Calu3 (cell line): ENCODE measurements at places on chromosomes 12 and 14.

DNA sequence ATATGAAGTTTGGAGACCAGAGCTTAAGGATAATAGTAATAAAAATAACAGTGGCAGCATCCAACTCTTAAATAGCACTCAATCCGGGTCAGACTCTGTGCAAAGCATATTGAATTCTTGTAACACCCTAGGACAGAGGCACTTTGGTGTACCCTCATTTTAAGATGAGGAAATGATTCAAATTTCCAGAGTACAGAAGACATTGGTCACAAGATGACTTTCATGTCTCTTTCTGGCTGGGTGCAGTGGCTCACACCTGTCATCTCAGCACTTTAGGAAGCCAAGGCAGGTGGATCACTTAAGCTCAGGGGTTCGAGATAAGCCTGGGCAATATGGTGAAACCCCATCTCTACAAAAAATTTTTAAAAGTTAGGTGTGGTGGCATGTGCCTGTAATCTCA lies 235.8 kb downstream of the SLC15A4 start:
- H3K27me3 ChIP-seq = no peaks in the 10 kb centered on the region
- no peak overlapping the region for H3K4me3 ChIP-seq
- no peak overlapping the region for H3K27ac ChIP-seq
- no peak for DNase-seq

DNA sequence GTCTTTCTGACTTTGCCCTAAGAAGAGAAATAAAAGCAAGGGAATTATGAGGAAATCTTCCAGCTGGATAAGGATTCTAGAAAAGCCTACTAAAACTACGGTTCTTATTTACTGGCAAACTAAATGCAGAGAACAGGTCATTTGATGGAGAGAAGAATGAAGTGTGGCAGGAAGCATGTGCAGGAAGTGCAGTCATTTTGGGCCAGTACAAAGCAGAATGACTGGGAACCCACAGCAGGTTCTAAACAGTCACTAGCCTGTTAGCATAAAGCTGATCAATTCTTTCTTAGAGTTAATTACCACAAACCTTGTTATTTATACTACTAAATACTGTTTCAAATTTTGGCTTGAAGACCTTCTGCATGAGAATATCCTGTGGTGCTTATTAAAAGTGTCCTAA lies 36.7 kb downstream of the CFAP54 start:
- H3K27me3 ChIP-seq = no peaks in the 10 kb centered on the region
- H3K4me1 ChIP-seq = no peaks in the 10 kb centered on the region
- no peaks in the 10 kb centered on the region for H3K36me3 ChIP-seq
- no peak overlapping the region for H3K4me3 ChIP-seq
- DNase-seq = no peak
- H3K27ac ChIP-seq = no peak overlapping the region

- no peaks in the 10 kb centered on the region for H3K27me3 ChIP-seq
- no peak overlapping the region for H3K4me3 ChIP-seq
- H3K36me3 ChIP-seq = peaks cover 9% of the 10 kb centered on the region
- H3K4me1 ChIP-seq = no peaks in the 10 kb centered on the region
These were observed 21.8 kb downstream of the WDHD1 start for GRCh38 chr14:55005071-55005470.

GRCh38 chr12:50174971-50175715 lies 8.0 kb upstream of the CERS5 start:
- no peaks in the 10 kb centered on the region for H3K27me3 ChIP-seq
- no peaks in the 10 kb centered on the region for H3K4me1 ChIP-seq
- DNase-seq = peak; percentile 13

DNA sequence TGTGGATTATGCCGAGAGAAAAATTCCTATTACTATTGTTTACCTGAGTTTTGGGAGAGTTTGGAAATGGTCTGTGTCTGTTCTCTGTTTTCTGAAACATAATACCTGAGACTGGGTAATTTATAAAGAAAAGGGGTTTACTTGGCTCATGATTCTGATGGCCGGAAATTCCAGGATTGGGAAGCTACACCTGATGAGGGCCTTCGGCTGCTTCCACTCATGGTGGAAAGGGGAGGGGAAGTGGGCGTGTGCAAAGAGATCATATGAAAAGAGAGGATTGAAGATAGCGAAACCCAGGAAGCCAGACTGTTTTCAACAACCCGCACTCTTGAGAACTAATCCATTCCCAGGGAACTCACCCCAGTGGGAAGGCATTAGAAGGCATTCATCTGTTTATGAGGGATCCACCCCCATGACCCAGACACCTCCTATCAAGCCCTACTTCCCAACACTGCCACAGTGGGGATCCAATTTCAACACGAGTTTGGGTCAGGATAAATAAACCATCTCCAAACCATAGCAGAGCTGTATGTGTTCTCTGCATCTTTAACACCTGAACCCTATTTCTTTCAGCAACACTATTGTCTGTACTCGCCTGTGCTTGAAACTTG lies 51.1 kb downstream of the APAF1 start:
- H3K4me1 ChIP-seq = no peaks in the 10 kb centered on the region
- no peak overlapping the region for H3K4me3 ChIP-seq
- H3K36me3 ChIP-seq = no peaks in the 10 kb centered on the region
- no peaks in the 10 kb centered on the region for H3K27me3 ChIP-seq
- DNase-seq = no peak

DNA sequence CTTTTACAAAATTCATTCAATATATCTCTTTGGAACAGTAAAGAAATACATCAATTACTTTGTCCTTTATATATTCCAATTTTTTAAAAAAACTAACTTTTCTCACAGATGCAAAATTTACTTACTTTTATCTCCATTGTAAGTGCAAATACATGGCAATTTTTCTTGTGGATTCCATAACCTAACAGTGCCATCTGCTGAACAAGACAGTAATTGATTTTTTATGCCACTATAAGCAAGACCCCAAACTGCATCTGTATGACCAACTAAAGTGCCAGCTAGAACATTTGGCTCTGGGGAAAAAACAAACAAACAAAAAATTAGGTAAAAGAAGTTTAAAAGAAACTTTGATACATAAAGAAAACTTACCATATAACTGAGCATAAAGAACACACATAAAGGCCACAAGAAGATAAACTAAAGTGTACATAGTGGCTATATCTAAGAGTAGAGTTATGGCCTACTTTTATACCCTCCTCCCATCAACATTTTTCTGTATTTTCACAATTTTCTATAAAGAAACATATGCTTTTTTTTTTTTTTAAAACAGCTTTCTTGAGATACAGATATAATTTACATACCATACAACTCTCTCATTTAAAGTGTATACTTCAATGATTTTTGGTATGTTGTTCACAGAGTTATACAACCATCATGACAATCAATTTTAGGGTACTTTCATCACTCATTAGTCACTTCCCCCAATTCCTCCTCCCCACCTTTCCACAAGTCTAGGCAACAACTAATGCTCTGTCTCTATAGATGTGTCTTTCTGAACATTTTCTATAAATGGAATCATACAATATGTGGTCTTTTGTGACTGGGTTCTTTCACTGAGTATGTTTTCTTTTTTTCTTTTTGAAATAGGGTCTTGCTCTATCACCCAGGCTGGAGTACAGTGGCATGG lies 32.6 kb downstream of the COCH start:
- H3K27me3 ChIP-seq = no peaks in the 10 kb centered on the region
- H3K4me3 ChIP-seq = no peak overlapping the region
- no peaks in the 10 kb centered on the region for H3K36me3 ChIP-seq
- DNase-seq = no peak

DNA sequence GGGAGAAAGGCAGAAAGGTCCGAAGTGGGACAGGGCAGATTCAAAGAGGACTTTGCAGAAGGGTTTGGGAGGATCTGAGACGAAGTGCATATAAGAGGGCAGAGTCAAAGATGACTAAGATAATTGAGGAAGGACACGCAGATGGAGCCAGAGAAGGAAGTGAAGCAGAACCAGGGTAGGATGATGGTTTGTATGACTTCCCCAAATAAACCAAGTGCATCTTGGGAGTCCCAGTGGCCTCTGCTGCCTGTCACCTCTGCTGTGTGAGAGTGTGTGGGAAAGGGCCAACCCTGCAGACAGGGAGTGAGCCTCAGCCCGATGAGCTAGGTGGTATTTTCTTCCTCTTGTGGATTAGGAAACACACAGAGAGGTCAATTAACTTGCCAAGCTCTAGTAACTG lies 36.8 kb downstream of the FLVCR2 start:
- H3K4me3 ChIP-seq = no peak overlapping the region
- no peaks in the 10 kb centered on the region for H3K4me1 ChIP-seq
- DNase-seq = no peak

DNA sequence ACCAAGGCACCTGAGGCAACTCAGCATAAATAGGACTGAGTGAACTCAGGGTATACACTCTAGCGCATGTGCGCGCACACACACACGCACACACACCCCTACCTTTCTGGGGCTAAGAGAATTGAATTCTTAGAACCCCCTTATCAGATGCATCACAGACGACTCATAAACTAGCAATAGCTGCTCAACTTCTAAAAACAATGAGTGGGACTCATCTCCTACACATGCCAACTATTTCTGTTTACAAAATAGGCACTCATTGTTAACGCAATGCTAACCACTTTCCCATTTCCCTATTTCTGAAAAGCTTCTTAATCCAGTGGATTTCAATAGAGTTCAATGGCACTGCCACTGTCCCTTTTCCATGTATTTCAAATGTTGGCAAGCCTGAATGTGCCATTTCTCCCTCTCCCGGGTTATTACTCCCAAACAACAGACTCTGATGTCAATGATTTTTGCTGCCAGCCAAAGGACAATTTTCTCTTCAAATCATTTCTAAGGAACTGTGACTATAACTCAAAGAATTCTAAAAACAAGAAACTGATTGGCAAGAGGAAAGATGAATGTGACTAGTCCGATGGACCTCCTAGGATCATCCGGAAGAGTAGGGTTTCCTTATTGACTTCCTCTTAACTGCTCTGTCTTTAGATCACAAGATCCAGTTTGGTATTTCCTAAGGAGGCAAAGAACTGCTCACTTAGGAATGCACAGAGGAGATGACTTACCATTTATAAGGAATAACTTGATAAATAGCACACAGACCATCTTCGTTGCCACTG lies 48.8 kb downstream of the SLC38A1 start:
- peak overlapping the region; percentile 69 for H3K27ac ChIP-seq
- H3K4me1 ChIP-seq = peaks cover 61% of the 10 kb centered on the region
- peak overlapping the region; percentile 11 for H3K4me3 ChIP-seq
- DNase-seq = peak; percentile 35

- H3K36me3 ChIP-seq = no peaks in the 10 kb centered on the region
- no peaks in the 10 kb centered on the region for H3K4me1 ChIP-seq
- H3K4me3 ChIP-seq = no peak overlapping the region
- no peaks in the 10 kb centered on the region for H3K27me3 ChIP-seq
- no peak overlapping the region for H3K27ac ChIP-seq
- no peak for DNase-seq
These were observed 42.5 kb downstream of the SLC2A13 start for GRCh38 chr12:40063414-40063813.
